NCI-H2171 (cell line): ENCODE measurements at places on chromosomes 6 and 20.

DNA sequence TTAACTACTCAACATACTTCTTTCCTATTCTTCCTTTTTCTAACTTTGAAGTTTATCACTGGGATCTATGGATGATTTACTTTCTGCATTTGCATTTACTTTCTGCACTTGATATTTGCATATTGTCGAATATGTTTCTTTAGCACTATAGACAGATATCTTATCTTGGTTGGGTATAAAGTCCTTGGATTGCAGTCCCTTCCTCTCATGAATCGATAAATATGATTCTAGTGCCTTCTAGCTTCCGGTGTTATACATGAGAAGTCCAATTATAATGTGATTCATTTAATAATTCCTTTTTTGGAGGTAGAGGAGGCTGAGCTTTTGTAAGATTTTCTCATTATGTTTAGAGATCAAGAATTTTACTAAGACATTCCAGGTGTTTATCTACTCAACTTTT lies 321.2 kb upstream of the RUNX2 start:
- DNase-seq = no peak

DNA sequence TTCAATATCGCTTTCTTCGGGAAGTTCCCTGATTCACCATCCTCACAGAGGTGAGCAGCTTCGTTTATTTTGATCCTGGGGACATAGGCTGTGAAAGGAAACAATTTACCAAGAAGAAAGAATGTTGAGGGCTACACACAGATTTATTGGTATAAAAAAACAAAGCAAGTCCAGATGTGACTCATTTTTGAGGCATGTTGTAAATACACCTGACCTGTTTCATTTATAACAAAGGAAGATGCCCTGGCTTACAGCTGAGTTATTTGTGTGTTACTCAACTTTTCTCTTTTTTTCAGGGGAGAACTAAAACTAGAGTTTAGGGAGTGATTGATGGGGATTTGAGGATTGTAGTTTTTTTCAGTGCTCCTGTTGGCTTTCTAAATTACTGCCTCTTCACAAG lies 489.5 kb downstream of the CBLN4 start:
- DNase-seq = no peak

DNA sequence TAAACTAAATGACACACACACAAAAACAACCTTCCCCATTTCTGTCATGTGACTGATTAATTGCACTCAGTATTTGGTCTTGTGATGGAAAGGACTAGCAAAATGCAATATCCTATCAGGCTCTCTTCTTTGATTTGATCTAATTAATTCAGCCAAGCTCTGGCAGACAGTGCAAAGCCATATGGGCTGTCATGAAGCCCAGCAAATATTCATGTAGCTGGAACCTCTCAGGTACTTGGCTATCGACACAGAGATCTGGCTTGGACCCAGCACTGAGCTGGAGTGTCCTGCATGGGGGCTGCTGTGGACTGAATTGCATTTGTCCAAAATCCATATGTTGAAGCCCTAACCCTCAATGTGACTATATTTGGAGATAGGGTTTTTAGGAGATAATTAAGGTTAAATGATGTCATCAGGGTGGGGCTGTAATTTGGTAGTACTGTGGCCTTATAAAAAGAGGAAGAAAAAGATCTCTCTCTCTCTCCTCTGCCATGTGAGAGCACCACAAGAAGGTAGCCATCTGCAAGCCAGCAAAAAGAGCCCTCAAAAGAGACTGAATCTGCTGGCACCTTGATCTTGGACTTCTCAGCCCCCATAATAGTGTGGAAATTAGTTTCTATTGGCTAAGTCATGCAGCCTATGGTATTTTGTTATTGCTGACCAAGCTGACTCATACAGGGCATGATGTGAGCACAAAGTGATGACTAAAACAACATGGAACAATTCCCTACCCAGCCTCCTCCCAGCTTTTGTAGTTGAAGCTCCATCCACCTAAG lies 77.1 kb downstream of the STMND1 start:
- DNase-seq = no peak

DNA sequence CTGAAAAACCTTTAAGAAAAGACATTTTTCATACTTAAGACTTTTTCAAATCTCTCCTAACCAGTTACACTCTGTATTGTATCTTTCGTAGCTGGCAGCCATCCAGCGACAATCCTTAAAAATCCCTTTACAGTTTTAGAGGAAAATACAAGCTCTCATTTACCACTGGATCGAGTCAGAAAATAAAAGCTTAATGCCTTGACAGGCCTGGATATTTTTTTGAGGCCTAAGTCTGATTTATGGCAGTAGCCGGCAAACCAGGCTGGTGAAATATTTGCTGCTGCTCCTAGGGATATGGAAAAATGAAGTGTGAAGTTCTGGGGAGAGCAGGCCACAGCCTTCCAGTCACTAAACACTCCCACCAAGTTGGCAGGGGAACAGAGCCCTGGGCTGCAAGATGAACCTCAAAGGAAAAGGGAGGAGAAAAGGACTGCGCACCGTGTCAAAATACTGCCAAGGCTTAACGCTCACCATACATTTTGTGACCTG lies 213.0 kb upstream of the SUPT3H start:
- DNase-seq = no peak

DNA sequence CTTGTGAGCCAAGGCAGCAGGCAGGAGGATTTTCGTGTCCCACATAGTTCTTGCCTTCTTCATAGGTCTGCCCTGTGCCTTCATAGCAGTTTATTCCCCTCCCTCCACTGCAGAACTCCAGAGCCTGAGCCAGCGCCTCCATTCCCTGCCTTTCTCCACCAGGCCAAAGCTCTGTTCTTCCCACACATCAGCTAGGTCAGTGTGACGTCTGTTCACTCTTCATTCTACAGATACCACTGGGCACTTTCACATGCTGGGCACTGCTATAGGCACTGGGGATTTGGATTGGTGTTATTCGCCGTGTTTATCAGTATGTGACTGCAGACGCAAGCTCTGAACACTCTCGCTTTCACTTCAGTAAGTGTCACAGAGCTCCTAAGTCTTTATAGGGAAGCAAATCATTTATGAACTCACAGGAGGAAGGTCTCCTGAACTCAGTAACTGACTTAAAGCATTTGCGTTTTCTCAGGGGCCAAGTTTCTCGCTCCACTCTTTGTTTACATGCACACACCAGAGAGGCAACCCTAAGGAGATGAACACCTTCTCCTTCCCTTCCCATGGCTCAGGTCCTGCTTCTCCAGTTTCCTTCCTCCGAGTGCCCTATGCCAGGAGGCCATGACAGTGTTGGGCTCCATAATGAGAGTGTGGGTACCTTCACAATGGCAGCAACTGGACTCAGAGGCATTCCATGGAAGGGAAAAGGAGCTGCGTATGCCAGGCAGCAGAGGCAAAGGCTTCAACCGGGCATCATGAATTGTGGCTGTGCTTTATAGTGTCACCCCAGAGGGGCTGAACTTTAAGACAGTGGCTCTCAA lies 6.3 kb upstream of the APMAP start:
- no peak for DNase-seq

DNA sequence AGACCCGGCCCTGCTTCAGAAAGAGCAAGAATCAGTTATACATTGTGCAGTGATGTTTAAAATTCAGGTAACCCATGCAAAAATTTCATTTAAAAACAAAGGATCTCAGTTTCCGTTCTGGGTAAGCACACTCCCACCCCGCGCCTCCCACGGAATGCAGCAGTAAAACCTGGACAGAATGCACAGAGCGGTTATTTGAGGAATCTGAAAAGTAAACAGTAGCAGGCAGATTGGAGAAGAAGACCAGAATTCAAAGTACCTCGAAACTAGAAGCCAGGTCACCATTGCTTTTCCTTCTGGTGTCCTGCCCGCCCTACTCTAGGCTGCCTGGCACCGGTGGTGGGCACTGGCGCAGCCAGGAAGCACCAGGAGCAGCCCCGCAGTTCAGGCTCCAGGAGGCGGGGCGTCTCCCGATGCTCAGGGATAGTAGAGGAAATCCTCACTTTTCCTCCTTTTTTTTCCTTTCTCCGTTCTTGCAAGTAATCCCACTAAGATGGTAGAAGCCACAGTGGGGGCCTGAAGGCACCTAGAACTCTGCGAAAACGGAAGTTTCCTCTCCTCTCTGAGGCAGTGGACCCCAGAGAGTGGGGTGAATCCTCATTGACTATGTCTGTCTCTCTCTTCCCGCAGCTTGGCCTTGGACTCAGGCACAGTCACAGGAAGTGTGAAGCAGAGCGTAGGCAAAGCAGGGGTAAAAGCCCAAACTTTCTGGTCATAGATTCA lies 28.3 kb downstream of the METTL24 start:
- no peak for DNase-seq

DNA sequence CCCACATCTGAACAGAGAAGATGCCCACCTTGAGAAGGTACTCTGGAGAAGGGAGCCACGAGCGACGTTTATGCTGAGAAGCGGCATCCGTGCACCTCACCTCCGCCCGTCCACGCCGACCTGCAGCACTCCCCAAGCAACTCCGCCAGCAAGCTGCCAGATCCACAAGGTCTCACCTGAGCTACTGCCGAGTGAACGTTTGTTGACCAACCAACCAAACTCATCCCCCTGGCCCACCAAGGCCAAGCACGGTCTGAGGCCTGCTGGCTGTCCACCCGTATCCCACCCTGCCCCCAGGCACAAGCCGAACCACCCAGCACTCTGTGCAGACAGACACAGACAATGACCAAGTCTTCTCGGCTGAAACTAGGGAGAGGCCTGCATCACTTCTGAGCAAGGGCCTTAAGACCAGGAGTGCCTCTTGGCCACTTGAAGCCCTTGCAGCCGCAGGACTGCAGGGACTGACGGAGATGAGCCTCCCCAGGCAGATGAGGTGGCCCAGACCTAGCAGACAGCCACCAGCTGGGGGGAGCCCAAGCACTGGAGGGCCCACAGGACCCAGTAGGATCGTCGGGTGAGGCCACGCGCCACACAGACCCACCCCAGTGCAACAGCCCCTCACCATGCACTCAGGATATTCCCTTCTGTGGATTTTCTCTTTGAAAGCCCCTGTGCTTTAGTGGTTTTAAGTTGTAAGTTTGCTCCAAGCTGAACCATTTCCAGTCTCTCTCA lies 12.1 kb downstream of the TAF4 start:
- DNase-seq = no peak

GRCh38 chr6:135830452-135830881 lies 21.0 kb upstream of the PDE7B start:
- DNase-seq = no peak

- peak; percentile 56 for DNase-seq
These were observed 113.1 kb upstream of the ZNF217 start for GRCh38 chr20:53706466-53707370.

DNA sequence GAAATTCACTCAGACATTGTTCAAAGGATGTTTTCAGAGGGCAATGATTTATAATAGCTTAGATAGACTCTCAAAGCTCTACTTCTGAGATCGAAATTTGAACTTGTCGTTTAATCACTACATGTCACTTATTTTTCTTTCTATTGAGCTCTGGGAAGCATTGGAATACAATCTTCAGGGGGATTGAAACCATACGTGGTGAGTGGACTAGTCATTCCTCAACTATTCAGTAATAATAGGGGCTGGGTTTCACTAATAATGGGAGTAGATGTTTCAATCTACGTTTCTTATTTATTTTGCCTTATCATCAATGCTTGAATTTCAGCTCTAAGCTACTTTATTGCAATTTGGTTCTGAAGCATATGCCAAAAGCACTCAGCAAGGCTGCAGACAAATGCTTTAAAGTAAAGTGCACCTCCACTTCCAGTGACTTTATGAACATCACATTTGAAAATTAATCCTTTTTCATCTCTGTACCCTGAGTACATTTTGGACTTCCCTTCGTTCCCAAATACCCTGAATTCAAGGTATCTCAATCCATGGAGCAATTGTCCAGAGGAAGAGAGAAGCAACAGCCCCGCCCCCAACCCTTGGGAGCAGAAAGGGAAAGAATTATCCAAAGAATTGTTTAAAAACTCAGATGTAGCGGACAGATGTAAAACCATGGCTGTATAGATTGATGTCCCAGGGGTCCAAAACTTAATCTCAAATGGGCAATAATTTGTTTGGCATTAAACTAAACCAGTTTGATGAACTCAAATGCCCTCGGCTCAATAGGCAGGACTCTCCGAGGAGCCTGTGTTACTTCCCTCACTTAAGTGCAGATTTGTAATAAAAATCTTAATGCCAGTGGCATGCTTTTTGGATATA lies 68.1 kb downstream of the HFE start:
- DNase-seq = peak; percentile 38

GRCh38 chr20:48631114-48632016 lies 196.4 kb downstream of the PREX1 start:
- peak; percentile 56 for DNase-seq

GRCh38 chr6:67736816-67737215 lies 898.3 kb upstream of the ADGRB3 start:
- no peak for DNase-seq

- no peak for DNase-seq
These were observed 58.1 kb downstream of the RAB44 start for GRCh38 chr6:36755435-36756348.

- no peak for DNase-seq
These were observed 254.3 kb downstream of the BTBD3 start for GRCh38 chr20:12171923-12172524.

DNA sequence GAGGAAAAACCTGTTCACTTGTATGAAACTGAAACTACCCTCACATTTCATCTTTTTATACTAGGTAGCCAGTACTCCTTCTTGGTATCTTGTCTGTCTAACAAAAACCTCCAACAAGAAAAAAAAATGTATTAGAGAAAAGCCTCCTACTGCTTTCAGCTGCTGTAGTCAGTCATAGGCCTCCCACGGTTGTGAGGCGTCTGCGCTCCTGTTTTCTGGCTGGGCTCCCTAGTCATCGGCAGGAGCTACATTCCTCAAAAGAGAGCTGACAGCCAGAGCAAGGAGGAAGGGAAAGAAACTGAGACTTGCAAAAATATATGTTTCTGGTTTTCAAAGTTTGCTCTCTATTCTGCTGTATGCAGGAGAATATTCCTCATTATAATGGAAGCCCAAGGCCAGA lies 517.0 kb downstream of the LMBRD1 start:
- no peak for DNase-seq

DNA sequence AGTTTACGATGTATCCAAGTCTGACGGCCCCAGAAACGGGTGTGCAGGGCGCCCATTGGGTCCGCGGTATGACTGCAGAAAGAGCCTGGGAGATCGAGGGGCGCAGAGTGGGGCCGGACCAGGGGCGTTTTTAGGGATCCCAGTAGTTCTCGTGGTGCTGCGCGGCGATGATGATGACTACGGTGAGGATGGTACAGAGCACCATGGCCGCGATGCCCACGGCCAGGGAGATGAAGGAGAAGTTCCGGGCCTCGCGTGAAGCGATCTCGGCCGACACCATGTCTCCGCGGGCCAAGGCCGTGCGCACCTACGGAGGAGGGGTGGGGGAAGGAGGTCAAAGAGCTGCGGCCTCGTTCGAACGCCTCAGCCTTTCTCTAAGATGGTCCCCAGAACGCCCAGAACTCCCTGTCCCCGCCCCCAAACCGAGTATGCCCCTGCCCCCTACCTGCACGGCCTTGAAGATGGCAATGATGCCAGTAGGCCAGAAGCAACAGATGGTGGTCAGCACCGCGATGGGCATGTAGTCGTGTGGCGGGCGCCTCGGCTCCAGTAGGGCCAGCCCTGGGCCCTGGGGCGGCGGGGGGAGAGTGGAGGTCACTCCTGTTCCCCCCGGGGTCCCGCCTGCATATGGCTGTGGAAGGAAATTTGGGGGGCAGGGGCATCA lies 2.5 kb downstream of the PRRT1 start:
- DNase-seq = no peak
